WTC11 (cell line): ENCODE measurements at places on chromosomes 11 and 22. TPM values are rescaled to one million over a fixed set of nuclear protein-coding genes. Genes with fewer than 3 reads are reported as not detected.
A peak's percentile ranks its signal among the peaks of the same experiment; 100 is the strongest.

- peak; percentile 13 for DNase-seq
- H3K36me3 ChIP-seq: peaks cover 6% of the 10 kb centered on the region
- no peak overlapping the region for H3K4me3 ChIP-seq
- peaks cover 12% of the 10 kb centered on the region for H3K27me3 ChIP-seq
Observed at GRCh38 chr11:57867966-57868365, 106.4 kb downstream of the CTNND1 start.

DNA sequence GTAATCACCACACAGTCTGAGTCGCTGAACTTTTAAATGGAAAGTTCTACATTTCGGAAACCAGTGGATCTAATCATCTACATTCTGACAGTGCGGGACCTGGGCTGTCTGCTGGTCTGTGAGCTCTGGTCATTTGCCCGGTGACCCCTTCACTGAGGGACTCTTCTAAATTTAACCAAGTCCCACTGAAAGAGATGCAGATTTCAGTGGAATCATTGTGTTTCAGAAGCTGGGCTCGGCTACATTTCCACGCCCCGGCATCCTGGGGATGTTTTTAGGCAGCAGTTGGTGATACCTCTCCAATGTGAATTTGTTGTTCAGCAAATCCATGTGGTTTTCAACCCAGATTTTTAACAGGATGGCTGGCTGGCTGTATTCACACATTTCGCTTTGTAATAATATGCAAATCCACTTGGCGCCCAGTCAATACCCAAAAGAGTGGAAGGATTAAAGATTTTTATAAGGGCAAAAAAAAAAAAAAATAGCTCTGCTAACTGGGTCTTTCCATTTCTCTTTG is 145.5 kb upstream of the RASSF10 start:
- H3K4me1 ChIP-seq: peaks cover 95% of the 10 kb centered on the region
- DNase-seq: no peak
- peak overlapping the region; percentile 61 for H3K4me3 ChIP-seq
- peak overlapping the region; percentile 100 for H3K27ac ChIP-seq
- H3K27me3 ChIP-seq: no peaks in the 10 kb centered on the region

GRCh38 chr22:28029201-28029948 is 110.3 kb upstream of the PITPNB start:
- no peaks in the 10 kb centered on the region for H3K36me3 ChIP-seq
- no peak overlapping the region for H3K4me3 ChIP-seq
- H3K27me3 ChIP-seq: no peaks in the 10 kb centered on the region
- DNase-seq: no peak
- no peak overlapping the region for H3K27ac ChIP-seq

DNA sequence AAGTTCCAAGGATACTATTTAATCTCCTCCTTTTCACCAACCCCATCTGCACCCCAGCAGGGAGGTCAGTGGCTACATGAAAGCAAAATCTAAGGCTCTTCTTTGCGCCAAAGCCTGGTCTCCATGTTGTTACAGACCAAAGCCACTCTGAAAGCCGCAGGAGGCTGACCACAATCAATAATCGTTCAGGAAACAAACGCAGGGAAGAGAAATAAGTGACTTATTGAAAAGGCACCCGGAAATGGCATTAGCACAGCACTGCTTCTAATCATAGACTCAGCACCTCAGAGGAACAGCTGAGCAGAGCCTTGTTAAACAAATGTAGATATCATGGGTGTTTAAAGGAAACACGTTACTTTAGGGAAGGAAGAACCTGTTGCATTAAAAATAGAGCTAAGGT is 183.9 kb downstream of the KIRREL3 start:
- peaks cover 17% of the 10 kb centered on the region for H3K4me1 ChIP-seq
- no peak for DNase-seq
- H3K27me3 ChIP-seq: peaks cover 23% of the 10 kb centered on the region
- H3K27ac ChIP-seq: no peak overlapping the region
- peaks cover 3% of the 10 kb centered on the region; the same call in 1 of the 2 replicates for H3K36me3 ChIP-seq

DNA sequence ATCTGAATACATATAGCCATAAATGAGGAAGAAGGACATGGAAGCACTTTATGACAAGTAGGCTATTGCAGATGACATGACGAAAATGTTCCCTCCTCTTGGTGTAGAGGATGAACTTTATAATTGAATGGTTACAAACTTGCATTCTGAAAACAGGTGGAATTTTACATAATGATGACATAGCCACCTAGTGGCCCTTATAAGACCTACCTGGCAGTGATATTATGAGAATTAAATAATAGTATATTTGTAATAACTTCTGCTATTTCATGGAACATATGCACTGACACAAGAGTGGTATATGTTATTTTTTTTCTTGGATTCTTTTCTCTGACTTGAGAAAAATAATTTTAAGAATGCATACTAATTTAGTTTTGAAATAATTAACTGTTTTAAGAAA is 22.9 kb downstream of the TRIM22 start:
- H3K27me3 ChIP-seq: no peaks in the 10 kb centered on the region; the same call in 1 of the 2 replicates
- H3K4me1 ChIP-seq: no peaks in the 10 kb centered on the region
- no peak overlapping the region for H3K27ac ChIP-seq
- no peak for DNase-seq
- H3K4me3 ChIP-seq: no peak overlapping the region

DNA sequence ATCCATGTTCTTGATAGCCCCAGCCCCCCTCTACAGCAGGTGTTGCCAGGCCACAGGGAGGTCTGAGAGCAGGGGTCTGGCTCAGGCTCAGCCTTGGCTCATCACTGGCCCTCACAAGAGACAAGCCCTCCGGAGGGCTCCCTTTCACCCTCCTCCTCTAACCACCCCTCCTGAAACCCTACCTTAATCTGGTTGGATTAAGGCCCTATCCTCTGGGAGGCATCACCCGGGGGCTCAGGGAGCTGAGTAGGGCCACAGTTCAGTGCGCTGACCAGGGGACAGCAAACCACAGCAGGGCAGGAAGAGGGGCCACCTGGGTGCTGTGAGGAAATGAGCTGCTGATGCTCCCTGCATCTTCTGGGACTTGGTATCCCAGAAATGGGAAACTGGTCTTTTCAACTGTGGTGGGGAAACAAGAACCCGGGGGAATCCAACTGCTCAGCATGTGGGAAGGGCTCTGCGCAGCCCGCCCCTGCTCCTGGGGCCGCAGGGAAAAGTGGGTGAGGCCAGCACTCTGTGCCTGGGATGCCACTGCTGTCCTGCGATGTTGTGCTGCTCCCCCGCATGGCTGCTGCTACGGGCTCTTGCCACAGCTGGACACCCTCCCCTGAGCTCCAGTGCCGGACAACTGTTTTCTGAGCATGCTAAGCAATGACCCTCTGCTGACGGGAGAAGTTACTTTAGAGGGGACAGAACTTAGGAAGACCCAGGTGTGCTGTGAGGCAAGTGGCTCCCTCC is 17.5 kb downstream of the ADORA2A start:
- H3K36me3 ChIP-seq: no peaks in the 10 kb centered on the region; the same call in 1 of the 2 replicates
- H3K27me3 ChIP-seq: no peaks in the 10 kb centered on the region
- no peak overlapping the region for H3K27ac ChIP-seq
- DNase-seq: no peak

- peaks cover 16% of the 10 kb centered on the region for H3K4me1 ChIP-seq
- no peak overlapping the region for H3K27ac ChIP-seq
- H3K27me3 ChIP-seq: no peaks in the 10 kb centered on the region
- peaks cover 12% of the 10 kb centered on the region for H3K36me3 ChIP-seq
Observed at GRCh38 chr11:30328681-30329080, 5.8 kb downstream of the ARL14EP start.

GRCh38 chr22:37105154-37105553 is 4.4 kb downstream of the TMPRSS6 start:
- no peak overlapping the region for H3K4me3 ChIP-seq
- DNase-seq: no peak
- H3K27ac ChIP-seq: no peak overlapping the region

- H3K4me3 ChIP-seq: peak overlapping the region; percentile 94
- H3K27ac ChIP-seq: peak overlapping the region; percentile 43
- peaks cover 50% of the 10 kb centered on the region for H3K36me3 ChIP-seq
- H3K4me1 ChIP-seq: peaks cover 21% of the 10 kb centered on the region
Observed at GRCh38 chr11:116786966-116787365, 857 bp downstream of the ZPR1 start.

DNA sequence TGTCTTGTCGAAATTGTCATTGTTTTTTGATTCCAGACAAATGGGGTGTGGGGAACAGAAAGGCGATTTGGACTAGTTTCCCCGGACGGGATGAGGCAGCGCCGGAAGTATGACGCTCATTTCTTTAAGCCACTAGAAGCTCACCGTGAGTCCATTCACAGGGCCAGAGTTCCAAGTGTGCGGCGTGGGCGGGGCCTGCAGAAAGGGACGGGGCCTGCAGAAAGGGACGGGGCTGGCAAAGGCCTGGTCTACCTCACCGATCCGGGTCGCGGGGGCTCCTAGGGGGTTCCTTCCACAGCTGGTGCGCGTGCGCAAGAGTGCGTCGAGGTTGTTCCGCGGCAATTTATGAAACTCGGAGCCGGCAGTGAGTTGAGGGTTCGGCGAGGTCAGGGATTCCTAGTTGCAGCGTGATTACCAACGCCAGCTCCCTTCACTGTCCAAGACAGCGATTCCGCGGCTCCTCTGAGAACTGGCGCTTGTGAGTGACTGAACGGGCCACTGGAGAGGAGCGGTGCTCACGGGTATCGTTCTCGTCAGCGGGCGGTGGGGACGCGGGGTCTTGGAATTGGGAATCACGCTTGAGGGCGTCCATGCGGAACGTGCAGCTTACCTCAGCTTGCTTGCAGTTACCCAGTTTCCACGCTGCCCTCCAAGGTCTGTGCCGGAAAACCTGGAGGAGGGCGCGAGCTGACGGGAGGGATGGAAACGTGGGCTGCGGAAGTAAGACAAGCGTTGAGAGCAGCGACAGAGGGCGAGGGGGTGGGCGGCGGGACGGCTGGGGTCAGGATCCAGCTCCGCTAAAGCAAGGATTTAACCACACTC is at the start of gene ZNF215:
Gene ZNF215 (plus strand): TSS at position 219 of the 822 bp plus-strand sequence. CDS start 5,847 bp downstream, outside the sequence.
- no peaks in the 10 kb centered on the region; the same call in 1 of the 2 replicates for H3K27me3 ChIP-seq
- H3K36me3 ChIP-seq: peaks cover 5% of the 10 kb centered on the region; the same call in 1 of the 2 replicates
- peak; percentile 89 for DNase-seq

GRCh38 chr11:101003468-101003867 is 126.1 kb downstream of the PGR start:
- no peak for DNase-seq
- H3K27me3 ChIP-seq: no peaks in the 10 kb centered on the region
- H3K4me1 ChIP-seq: no peaks in the 10 kb centered on the region
- no peak overlapping the region for H3K27ac ChIP-seq

- H3K36me3 ChIP-seq: no peaks in the 10 kb centered on the region
- no peak overlapping the region for H3K4me3 ChIP-seq
- no peaks in the 10 kb centered on the region for H3K27me3 ChIP-seq
Observed at GRCh38 chr22:19886605-19887255, 32.1 kb upstream of the GNB1L start.

DNA sequence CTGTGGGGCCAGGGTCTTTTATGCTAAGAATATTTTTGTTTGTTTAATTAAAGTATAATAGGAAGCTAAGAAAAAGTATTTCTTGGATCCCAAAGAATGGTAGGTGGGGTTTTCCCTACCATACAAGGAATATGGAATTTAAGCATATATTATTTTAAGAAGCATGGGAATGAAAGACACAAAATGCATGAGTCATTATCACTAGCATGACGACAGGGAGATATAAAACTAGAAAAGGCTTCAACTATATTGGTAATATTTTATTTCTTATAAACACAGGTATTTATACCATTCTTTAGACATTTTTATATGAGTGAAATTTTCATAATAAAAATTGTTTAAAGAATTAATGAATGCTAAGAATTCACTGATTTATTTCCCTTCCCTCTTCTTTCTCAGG is 39.3 kb upstream of the SOX6 start:
- H3K27me3 ChIP-seq: peaks cover 88% of the 10 kb centered on the region
- H3K27ac ChIP-seq: no peak overlapping the region
- no peak overlapping the region for H3K4me3 ChIP-seq
- H3K4me1 ChIP-seq: no peaks in the 10 kb centered on the region

GRCh38 chr11:60948250-60948649 is 3.7 kb downstream of the SLC15A3 start:
- H3K27me3 ChIP-seq: peaks cover 39% of the 10 kb centered on the region
- peaks cover 35% of the 10 kb centered on the region for H3K4me1 ChIP-seq
- no peak overlapping the region for H3K4me3 ChIP-seq
- H3K27ac ChIP-seq: no peak overlapping the region
- no peak for DNase-seq

DNA sequence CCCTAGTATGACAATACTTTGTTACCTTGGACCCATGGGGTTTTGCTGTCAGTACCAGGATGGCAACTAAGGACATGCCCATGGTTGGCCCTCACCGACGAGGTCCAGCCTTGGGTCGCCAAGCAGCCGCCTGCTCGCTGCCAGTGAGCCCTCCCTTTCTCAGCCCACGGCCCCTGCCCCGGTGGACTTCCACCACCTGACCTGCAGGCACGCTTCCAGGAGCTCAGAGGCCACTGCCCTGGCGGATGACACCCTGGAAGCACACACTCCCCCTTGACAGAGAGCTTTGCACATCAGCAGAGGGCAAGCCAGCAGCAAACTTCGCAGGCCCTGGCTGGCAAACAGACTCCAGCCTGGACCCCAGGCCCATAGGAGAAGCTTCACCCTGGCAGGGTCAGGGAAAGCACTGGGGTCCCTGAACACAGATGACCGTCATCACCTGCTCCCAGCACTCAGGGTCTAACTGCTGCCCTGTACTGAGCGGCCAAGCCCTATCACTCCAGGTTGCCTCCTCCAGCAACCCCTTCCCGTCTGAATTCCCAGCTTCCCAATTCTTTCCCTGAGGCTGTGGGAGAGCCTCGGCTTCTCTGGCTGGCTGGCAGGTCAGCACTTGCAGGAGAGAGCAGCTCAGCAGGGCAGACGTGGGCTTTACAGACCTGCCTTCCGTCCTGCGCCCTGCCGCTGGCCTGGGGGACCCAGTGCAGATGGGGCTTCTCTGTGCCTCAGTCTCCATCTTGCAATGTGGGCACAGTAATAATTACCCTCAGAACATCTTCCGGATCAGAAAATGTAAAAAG is 2.7 kb upstream of the PPARA start:
- H3K4me1 ChIP-seq: peaks cover 9% of the 10 kb centered on the region
- peaks cover 49% of the 10 kb centered on the region for H3K27me3 ChIP-seq
- no peak for DNase-seq
- peaks cover 4% of the 10 kb centered on the region; the same call in 1 of the 2 replicates for H3K36me3 ChIP-seq

The CHRM1 gene
- total RNA-seq: not detected in 3 replicates

The JAML gene
- total RNA-seq: 0.24 to 0.37 TPM in 2 of 3 replicates, not detected in the other

The OR9G4 gene
- total RNA-seq: not detected in 3 replicates

The APOL1 gene
- total RNA-seq: 0.27 to 0.41 TPM (median 0.35 TPM) in 3 replicates

The ZP1 gene
- total RNA-seq: not detected in 3 replicates

The ZFPL1 gene
- total RNA-seq: 32.2 to 33.8 TPM (median 32.8 TPM) in 3 replicates

The APOL4 gene
- total RNA-seq: 0.07 to 0.31 TPM in 2 of 3 replicates, not detected in the other
